ENCODE measurements at places on chromosomes 7 and 10. TPM values are rescaled to one million over a fixed set of nuclear protein-coding genes. Genes with fewer than 3 reads are reported as not detected.

Gene CCDC146
- total RNA-seq, result 6.7 TPM

Gene DPP6
- not detected for total RNA-seq

GRCh38 chr7:156100086-156100485, 287.8 kb upstream of the SHH start:
- DNase-seq, result no peak

DNA sequence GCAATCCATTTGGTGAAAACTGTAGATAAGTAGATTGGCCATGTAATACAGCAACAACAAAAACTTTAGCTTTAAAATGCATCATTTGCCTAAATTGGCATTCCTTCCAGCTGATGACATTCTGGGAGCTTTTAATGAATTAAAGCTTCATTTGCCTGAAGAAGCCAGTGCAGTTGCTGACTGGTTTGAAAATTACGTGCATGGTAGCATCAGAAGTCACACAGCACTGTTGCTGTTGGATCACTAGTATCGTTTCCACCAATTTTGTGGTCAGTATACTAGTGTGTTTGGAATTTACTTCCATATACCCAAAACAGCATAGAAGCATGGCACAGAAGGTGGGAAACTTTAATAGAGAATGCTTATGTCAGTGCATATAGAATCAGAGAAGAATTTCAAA, 194.9 kb downstream of the ETV1 start:
- no peak for DNase-seq
